NCI-H2081 (cell line): ENCODE measurements at places on chromosomes 12 and 14.

DNA sequence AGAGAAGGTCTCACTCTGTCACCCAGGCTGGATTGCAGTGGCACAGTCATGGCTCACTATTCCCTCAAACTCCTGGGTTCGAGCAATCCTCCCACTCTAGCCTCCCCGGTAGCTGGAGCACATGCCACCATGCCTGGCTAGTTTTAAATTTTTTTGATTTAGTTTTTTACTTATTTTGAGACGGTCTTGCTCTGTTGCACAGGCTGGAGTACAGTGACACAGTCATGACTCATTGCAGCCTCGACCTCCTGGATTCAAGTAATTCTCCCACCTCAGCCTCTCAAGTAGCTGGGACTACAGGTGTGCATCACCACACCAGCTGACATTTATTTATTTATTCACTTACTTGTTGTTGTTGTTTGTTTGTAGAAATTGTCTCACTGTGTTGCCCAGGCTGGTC, 22.2 kb upstream of the DIP2B start:
- no peak for DNase-seq

GRCh38 chr14:68775614-68776126, 17.2 kb downstream of the ZFP36L1 start:
- no peak for DNase-seq

GRCh38 chr12:2284857-2285256, 232.1 kb downstream of the CACNA1C start:
- peak; percentile 87 for DNase-seq

DNA sequence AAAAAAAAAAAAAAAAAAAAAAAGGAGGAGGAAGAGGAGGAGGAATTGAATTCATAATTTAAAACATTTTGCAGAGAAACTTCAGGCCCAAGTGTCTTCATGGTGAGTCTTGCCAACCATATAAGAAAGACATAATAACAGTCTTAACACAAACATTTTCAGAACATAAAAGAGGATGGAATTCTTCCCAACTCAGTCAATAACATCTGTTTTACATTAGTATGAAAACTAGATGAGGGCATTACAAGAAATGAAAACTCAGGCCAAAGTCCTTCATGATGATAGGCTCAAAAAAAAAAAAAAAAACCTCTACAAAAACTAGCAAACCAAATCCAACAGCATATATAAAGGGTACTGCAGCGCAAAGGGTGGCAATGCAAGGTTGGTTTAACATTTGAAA, 151.6 kb downstream of the FOXA1 start:
- DNase-seq, result no peak

GRCh38 chr14:29518335-29518734, 409.3 kb downstream of the PRKD1 start:
- peak; percentile 37 for DNase-seq

DNA sequence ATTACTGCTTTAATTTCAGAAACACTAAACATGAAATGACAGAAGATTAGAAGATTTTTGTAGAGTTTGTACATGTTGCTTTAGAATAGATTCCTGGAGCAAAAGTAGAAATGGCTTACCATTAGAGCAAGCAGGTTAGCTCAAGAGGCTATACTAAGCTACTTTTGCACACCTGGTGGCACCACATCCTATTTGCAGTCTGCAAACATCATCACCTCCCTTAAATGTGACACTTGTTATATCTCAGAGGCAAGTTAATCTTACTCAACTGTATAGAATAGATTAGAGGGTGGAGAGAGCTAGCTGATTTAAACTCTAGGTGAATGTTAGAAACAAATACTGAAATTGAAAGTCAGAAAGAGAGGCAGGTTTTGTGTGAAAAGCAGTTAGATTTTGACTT, 30.7 kb upstream of the OR4E1 start:
- no peak for DNase-seq

- no peak for DNase-seq
Measured at GRCh38 chr14:71175491-71175890, 268.2 kb downstream of the PCNX1 start.

- DNase-seq, result no peak
Measured at GRCh38 chr14:24508155-24508840, at the start of gene CMA1. CMA1 (minus strand) TSS chr14:24508265; CDS start chr14:24508235, 30 bp downstream.

DNA sequence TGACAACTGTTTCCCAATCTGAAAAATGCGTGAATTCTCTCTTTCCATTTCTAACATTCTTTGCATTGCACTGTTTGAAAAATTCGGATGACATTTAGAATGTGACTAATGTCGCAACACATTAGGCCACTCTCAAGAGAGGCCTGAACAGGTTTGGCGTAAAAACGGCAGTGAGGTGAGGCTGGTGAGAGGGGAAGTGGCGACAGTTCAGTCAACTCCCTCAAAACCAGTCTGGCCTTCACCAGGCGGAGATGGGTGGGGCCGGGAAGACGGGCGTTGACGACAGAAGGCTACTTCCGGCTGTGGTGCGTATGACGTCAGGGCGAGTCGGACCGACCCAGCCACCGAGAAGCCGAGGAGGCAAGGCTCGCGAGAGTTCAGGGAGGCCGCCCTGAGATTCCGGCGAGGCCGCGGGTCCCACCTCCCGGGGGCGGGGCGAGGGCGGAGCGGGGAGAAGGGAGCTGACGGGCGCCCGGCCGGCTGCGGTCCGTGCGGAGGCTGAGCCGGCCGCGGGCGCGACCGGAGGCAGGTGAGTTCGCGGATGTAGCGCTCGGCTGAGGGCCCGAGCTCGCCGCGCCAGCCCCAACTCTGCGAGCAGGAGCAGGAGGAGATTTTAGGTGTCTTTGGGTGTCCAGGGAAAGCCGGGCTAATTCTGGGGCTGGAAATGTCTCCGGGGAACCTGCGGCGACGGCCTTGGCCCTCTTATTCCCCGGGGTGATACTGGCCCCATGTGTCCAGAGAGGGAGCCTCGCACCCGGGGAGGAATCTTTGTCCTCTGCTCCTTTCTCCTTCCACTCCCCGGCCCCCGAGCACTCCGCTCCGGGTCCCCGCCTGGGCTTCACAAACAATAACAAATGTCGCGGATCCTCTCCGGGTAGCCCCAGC, at the start of gene STK38L:
TSS of gene STK38L (plus strand) at position 483 of the 885 bp plus-strand sequence. CDS start 53,435 bp downstream, outside the sequence.
- DNase-seq, result peak; percentile 96

GRCh38 chr14:66070542-66071319, 415.4 kb upstream of the CCDC196 start:
- DNase-seq, result peak; percentile 52

DNA sequence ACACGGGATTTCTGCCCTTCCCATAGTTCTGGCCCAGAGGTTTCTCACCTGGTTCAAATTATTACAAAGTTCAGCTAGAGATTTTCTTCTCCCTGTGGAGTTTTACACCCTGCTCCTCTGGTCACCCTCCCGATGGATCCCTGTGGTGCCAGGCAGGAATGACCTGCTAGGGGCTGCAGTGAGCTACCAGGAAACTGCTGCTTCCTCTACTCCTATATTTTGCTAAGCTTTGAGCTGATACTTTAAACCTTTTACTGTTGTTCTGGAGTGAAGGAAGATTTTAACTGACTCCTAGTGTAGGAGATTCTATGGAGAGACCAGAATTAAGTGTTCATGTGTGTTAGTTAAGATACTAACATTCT, 30.4 kb upstream of the LRIG3 start:
- DNase-seq, result no peak

DNA sequence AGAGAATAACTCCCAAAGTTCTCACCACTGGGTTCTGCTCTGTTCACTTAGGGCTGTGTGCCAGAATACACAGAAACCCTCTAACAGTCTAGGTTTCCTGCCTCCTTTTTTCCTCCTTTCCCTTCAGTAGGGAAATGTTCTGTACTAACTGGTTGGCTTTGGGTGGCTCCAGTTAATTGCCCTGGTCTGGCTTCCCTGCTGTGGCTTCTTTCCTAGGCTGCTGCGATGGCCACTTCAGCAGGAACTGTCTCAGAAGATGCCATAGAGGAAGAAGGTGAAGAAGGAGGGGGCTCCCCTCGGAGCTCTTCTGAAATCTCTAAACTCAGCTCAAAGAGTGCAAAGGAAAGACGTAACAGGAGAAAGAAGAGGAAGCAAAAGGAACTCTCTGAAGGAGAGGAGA, 115.2 kb downstream of the SCN8A start:
- DNase-seq, result no peak

- no peak for DNase-seq
Measured at GRCh38 chr12:49428793-49429192, 61.5 kb downstream of the SPATS2 start.

DNA sequence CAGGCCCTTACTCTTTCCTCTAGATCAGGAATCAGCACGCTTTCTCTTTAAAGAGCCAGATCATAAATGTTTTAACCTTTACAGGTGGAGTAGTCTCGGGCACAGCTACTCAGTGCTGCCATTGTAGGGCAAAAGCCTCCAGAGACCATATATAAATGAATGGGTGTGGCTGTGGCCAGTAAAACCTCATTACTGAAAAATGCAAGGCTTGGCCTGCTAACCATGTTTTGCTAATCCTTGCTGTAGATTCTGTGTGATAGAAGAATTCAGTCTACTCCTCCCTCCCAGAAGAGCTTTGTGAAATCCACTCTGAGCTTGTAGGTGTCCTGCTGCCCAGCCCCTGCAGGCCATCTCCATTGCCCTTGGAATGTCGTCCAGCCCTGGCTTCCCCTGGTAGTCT, 58.1 kb downstream of the HSP90AA1 start:
- no peak for DNase-seq

DNA sequence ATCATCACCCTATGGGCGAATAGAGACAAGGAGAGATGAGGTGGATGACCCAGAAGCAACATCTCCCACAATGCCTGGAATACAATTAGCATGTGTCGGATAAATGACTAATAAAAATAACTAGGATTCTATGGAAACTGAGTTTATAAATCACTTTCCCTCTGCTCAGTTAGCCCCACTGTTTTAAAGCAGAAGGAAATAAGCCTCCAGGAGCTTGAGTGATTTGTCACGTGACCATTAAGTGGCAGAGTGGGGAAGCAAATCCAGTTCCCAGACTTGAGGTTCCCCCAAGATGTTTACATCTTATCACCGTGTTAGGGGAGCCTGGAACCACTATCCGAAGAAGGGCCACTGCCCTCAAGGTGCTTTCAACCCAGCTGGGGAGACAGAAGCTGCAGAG, 136.5 kb upstream of the CCND2 start:
- DNase-seq, result no peak

- DNase-seq, result no peak
Measured at GRCh38 chr12:67533159-67533558, 115.4 kb upstream of the DYRK2 start.

DNA sequence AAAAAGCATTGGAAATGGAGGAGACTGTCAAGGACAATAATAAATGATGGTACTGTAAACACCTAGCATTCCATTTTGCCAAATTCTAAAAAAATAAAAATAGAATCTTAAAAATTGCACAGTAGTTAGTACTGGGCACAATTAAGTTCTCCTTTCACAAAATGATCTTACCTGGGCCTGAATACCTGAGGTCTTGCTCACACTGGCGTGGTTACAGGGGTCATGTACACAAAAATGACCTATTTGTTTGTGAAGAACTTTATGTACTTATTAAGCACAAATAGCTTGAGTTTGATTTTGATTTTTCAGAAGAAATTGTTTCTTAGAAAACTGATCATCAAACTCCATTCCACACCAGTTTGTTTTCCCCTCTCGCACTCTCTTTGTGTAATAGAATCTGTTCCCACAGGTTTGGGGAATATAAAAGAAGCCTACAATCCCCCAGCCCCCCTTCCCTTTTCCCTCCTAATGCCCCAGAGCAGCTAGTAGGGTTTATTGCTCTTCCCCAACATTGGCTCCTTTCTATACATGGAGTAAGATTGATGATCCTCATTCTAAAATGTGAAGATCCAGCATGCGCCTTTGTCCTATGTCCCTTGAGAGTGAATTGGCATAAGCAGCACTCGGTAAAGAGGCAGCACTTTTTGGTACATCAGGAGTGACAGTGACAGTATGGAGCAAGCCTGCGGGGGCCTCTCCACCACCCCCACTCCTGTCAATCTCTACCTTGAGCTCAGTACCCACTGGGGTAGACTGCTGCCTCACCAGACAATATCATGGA, 204.3 kb downstream of the ASCL1 start:
- no peak for DNase-seq

- no peak for DNase-seq
Measured at GRCh38 chr14:23933742-23934128, 19.8 kb upstream of the DHRS4 start.

- no peak for DNase-seq
Measured at GRCh38 chr12:48388460-48388859, 37.7 kb upstream of the ZNF641 start.

GRCh38 chr12:83473408-83474095, 786.8 kb downstream of the TMTC2 start:
- DNase-seq, result no peak

DNA sequence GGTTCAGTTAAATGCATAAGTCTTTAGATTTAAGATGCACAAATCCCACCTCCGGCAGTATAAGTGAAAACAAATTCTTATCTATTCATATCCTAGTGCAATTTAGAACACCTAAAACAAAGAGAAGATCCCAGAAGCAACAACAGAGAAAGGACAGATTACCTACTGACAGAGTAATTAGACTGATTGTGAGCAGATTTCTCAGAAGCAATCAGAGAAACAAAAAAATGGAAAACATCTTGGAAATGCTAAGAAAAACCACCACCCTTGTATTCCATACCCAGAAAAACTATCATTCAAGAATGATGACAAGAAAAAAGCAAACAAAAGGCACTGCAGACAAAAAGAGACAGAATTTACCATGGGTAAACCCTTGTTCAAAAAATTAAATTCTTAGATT, 47.6 kb upstream of the SELPLG start:
- DNase-seq, result no peak

DNA sequence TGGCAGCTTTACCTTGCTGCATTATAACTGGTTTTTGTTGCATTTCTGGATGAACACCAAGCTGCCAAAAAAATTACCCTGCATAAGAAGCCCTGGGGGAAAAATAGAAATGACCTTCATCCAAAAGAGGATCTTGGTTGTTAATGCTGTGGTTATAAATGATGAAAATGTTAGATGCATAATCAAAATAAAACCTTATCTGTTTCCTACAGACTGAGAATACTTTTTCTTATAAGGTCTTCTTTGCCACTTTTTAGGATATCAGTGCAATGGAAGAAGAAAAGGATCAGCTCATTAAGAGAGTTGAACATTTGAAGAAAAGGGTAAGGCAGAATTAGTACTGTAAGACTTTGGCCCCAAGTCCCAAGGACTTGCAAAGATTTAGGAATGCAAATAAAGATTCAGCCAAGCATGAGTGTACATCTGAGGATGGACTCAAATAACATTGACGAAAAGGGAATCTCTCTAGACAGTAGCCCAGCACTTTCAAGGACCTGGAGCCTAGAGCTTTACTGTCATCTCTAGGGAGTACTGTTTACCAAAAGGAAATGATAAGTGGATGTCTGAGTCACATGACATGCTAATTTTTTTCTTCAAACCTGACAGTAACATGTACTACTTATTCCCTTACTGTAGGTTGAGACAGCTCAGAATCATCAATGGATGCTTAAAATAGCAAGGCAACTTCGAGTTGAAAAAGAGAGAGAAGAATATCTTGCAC, 10.7 kb downstream of the IFT81 start:
- DNase-seq, result no peak

DNA sequence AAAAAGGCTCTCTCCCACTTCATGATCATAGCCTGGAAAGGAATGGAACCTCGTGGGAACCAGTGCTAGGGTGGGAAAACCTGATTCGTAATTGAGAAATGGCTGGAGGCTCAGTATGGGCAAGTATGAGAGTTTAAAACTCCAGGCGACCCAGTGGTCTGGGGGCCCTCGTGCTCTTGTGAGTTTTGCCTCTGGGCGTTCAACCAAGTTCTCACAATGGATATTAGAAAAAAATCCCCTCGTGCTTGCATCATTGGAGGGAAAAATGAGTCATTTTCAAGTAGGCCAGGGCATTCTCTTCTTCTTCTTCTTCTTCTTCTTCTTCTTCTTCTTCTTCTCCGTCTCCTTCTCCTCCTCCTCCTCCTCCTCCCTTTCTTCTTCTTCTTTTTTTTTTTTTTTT, 39.0 kb downstream of the GPR68 start:
- no peak for DNase-seq

GRCh38 chr14:64409126-64409920, 21.2 kb downstream of the MTHFD1 start:
- DNase-seq, result no peak
